ENCODE measurements at places on chromosomes 11 and 22.

DNA sequence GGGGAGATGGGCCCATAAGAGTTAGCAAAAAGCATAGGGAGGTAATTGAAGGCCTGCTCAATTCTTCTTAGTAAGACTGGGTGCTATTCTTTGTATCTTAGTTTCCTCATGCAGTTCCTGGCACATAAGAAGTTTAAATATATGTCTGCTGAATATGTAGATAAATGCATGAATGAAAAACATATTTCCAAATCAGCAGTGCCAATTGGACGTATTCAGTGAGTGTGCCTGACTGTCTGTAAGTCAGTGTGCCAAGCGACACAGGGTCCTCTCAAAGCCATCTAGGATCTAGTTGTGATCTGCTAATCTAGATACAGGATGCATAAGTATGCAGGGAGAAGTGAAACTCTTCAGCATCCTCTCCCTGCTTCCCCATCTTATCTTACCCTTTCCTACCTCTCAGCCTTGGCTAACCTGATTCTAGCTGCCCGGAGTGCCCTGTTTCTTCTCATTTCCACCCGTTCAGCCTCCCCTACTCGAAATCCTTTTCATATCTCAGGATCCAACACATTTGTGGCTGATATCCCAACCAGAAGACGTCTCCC lies 91.1 kb upstream of the SORL1-AS1 start:
- DNase-seq: no peak

GRCh38 chr11:123381817-123382554 lies 48.1 kb upstream of the GRAMD1B start:
- no peak for DNase-seq

DNA sequence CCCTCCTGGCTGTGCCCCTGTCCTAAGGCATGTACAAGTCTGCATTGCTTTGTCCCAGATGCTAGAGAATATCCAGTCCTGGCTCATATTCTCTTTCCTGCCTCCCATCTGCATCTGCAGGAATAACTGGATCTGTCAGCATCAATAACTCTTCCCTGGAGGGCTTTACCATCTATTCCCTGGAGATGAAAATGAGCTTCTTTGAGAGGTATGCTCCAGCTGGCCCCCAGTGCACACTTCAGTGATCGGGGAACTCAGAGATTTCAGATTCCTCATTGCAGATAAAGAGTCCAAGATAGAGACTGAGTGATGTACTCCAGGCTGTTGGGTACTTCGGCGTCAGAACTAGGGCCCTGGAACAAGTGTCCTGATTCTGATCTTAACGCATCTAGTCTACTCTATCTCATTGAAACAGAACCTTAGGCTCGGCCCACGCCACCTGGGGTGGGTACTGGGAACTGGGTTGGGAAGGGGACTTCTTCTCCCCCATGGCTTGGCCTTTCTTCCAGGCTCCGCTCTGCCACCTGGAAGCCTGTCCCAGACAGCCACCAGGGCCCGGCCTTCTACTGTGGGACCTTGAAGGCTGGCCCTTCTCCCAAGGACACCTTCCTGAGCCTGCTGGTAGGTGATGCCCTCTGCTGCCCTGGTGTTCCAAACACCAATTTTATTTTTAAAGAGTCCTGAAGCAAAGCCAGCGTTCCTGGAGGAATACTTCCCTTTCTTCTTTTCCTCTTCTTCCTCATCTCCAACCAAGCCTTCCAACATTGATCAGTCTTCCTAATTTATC lies 17.8 kb upstream of the GLB1L2 start:
- no peak for DNase-seq

GRCh38 chr11:117752721-117753237 lies 44.2 kb downstream of the DSCAML1 start:
- DNase-seq: no peak

DNA sequence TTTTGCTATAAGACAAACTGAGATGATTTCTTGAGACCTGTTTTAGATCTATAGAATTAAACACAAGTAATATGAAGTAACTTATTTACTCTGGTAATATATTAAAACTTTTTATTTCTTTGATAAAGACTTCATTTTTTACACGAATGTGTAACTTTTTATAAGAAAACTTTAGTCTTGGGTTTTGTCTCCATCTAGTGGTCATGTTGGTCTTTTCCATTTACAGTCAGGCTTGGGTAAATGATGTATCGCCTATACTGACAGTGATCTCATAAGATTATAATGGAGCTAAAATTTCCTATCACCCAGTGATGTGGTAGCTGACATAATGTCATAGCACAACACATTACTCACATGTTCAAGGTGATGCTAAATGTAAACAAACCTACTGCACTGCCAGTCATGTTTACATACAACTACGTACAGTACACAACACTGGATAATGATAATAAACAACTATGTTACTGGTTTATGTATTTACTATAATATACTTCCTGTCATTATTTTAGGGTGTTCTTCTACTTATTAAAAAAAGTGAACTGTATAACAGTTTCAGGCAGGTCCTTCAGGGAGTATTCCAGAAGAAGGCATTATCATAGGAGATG lies 7.5 kb upstream of the C11orf97 start:
- no peak for DNase-seq
